ENCODE measurements at places on chromosomes 2 and 18.

GRCh38 chr2:158618891-158619490, 162.2 kb downstream of the PKP4 start:
- no peak for DNase-seq

GRCh38 chr2:224646242-224646846, 61.2 kb upstream of the CUL3 start:
- peak; percentile 5 for DNase-seq

DNA sequence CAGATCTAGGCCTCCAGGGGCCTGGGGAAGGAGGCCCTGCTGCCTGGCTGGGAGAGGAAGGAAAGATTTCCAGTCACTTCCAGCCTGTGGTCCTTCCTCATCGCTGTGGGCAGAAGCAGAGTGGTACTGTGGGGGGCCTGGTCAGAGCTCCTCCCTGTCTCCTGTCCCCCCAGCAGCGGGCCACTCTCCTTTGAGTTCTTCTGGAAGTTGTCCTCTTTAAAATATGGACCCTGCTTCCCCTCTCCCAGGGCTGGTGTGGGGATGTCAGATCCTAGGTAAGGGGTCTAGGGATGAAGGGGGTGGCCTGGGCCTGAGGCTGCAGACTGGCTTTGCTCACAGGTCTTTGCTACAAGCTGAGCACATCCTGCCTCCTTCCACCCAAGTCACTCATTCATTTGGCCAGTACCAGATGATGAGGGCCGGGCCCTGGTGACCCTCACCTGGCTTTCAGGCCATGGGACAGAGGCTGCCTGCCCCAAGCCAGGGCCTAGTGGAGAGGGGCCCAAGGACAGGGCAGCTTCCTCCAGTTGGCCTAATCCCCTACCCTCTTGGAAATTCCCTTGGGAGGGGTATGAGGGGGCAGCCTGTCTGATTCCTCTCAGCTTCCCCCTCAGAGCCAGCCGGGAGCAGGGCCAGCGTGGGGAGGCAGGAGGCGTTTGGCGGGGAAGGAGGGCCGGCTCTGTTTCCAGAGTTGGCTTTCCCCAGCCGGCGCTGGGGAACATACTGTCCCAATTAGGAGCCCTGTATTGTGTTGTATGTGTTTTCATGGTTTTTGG, 231.9 kb downstream of the DYSF start:
- no peak for DNase-seq

DNA sequence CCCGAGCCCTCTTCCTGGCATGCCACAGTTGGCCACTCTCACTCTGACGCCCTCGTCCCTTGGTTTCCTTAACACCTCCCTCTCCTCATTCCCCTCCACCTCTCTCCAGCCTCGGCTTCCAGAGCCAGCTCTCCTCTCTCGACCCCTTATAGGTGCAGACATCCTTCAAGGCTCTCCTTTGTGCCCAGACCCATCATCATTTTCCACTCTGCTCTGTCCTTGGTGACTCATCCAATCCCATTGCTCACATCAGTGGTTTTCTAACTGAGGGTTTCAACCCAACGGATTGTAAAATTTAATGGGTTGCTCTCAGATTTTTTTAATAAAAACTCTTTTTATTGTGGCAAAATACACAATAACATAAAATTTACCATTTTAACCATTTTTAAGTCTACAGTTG, 6.2 kb downstream of the ST8SIA5 start:
- DNase-seq = no peak

- no peak for DNase-seq
Observed at GRCh38 chr2:173647681-173648311, 293.1 kb downstream of the CDCA7 start.

DNA sequence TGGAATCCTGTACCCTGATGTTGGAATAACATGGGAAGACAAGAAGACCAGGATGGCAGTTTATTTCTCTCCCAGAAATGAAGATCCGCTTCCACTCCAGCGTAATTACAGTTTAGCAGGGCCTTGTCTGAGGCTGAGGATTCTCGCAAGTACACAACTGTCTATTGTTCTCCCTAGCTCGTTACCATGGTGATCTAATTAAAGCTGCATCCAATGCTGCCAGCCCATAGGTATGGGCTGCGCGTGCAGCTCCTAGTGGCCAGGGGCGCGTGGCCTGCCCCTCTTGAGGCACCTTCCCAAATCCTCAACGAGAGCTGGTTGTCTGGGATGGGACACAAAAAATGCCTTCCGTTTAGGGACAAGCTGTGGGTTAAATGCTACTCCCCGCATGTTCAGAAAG, 344.9 kb downstream of the CYRIA start:
- no peak for DNase-seq

GRCh38 chr2:197875763-197876162, 71.4 kb downstream of the PLCL1 start:
- no peak for DNase-seq

Data from activated T-cell treated with anti-CD3 and anti-CD28 coated beads for 4 hours (primary cell).